ENCODE measurements at places on chromosomes 12 and 14.

GRCh38 chr12:125399489-125399888 lies 334.3 kb downstream of the AACS start:
- DNase-seq, result no peak

- DNase-seq, result no peak
These were observed 7.8 kb downstream of the CKB start for GRCh38 chr14:103514596-103515421.

DNA sequence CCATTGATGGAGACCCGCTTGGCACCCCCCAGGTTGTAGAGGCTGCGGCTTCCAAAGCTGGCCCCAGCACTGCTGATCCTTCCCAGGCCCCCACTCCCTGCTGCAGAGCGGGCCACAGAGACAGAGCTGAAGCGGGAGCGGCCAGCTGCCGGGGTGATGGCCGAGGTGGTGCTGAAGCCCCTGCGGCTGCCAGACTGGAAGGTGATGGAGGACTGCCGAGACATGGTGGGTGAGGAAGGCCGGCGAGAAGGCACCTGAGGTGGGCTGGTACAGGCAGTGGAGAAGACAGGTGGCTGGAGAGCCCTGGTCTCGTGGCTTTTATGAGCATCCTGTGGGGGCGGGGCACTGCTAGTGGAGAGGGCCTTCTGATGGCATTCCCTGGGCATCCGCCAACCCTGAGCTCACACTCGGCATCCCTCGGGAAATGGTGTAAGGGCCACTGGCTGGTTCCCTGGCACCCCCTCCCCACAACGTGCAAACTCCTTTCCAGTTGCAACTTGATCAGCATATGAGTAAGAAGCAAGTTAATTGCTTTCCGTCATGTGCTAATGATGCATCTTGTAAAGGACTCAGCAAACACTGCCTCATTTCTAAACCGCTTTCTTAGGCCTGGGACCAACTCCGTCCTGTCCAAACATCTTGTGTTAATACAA lies at the start of gene KRT75:
TSS of gene KRT75 (minus strand) at position 291 of the 653 bp plus-strand sequence. CDS start at position 224, 67 bp downstream.
- no peak for DNase-seq

DNA sequence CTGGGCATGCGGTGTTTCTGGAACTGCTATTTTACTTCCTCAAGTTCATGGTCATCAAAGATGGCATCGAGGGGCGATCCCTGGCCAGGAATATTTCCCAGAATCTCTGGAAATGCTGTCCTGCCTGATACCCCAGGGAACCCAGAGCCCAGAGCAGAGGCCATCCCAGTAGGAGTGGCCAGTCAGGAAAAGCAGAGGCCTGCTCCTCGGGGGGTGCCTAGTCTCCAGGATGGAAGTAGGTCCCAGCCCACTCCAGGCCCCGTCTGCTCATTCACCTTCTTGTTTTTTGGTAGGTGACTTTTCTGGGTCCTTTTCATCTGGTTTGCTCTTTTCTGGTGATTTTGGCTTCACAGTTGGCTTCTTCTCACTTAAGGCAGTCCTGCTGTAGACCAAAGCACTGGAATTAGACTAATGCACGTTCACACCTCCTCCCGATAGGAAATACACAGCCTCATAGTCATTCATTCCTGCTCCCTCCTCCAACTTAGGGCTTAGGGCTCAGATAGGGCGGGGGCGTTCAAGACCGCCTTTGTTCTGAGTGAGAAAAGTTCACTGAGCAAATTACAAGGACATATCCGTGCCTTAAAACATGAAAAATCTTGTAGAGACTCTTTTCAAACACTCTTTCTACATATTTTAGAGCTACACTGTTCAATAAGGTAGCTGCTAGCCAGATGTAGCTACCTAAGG lies 51.1 kb downstream of the TRAFD1 start:
- no peak for DNase-seq

DNA sequence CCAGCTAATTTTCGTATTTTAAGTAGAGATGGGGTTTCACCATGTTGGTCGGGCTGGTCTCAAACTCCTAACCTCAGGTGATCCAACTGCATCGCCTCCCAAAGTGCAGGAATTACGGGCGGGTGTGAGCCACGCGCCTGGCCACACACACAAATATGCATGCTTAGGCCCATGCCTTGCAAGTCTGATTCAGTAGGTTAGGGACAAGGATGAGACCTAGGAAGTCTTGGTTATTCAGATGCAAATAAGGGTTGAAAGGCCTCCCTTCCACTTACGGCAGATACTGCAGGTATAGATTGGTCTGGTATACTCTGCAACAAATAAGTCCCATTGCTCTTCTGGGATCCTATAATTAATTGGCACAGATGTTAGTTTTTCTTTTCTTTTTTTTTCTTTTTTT lies 32.9 kb downstream of the TXNRD1 start:
- DNase-seq, result no peak

DNA sequence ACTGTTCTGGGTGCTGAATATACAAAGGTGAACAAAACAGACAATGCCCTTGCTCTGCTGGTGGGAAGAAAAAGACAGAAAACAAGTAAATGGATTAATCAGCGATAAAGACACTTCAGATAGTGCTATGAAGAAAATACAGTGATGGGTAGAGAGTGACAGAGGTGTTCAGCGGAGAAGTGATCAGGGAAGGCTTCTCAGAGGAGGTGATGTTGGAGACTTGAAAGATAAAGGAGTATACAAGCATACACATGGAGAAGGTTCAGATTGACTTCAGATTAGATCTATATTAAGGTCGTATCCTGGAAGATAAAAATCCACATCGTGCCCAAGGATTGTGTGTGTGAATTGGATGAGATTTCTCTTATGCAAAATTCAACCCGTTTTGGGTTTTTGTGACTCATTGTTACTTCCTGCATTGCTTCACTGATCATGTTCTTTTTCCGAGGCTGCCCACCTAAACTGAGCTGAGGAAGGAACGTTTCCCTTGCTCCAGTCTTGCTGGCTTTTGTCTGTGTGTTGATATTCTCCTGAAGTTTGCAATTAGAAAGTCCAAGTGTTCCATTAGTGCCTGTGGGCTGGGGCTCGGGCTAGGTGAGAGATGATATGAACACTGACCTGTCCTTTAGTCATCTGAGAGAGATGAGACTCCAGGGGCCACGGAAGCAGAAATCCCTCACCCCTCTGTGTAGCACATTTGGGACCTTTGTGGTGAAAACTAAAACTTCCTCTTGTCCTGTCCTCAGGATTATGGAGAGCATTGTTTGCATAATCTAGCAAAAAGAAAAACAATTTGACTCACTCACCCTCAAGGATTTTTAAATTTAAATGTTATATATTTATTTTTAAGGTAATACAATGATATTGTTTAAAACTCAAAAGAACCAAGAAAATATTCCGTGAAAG lies 27.6 kb downstream of the PLXNC1 start:
- no peak for DNase-seq

- no peak for DNase-seq
These were observed 36.8 kb downstream of the CDC42BPB start for GRCh38 chr14:103020271-103021170.
